ENCODE measurements at places on chromosomes 16 and 17. TPM values are rescaled to one million over a fixed set of nuclear protein-coding genes. Genes with fewer than 3 reads are reported as not detected.

DNA sequence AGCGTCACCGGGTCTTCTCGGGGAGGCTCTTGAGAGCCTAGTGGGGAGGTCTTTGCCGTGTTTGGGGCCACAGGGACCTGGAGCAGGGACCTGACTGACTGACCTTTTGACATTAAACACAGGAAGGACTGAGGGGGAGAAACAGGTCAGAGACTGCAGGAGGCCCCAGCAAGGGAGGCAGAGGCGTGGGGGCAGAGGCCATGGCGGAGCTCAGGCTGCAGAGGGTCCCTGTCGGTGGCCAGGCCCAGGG lies 41.6 kb upstream of the GSE1 start:
- no peak for DNase-seq

IGFALS gene
- polyA plus RNA-seq = 10.7 TPM

GRCh38 chr17:29715680-29716079 lies 93.0 kb upstream of the CORO6 start:
- no peak for DNase-seq

PMP22 gene
- polyA plus RNA-seq = 186 TPM

- peak; percentile 74 for DNase-seq
Measured at GRCh38 chr17:40448639-40449261, 5.5 kb downstream of the IGFBP4 start.

DNA sequence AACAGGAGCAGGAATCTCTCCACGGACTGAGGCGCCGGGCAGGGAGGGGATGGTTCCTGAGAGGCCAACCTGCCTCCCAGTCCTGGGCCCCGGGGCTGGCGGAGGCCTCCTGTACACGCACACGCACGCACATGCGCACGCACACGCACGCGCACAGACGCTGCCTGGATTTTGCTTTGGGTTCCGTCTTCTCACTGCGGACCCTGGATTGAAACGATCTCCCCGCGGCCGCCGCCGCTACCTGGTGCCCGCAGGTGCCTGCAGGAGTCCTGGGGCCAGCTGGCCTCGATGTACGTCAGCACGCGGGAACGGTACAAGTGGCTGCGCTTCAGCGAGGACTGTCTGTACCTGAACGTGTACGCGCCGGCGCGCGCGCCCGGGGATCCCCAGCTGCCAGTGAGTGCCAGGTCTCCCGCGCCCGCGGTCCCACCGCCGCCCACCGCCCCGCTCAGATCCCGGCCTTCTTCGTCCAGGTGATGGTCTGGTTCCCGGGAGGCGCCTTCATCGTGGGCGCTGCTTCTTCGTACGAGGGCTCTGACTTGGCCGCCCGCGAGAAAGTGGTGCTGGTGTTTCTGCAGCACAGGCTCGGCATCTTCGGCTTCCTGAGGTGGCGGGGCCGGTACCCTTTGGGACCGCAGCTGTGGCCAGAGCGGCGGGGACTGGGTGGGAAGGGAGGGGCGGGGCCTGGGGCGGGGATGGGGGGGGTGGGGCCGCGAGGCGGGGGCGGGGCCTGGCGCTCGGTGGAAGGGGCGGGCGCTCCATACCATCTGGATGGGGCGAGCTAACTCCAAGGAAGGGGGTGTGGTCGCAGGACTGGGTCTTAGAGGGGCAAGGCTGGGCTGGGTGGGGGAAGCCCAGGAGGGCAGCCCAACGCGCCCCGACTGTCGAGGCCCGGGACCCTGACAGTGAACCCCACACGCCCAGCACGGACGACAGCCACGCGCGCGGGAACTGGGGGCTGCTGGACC lies 12.3 kb downstream of the CES4A start:
- peak; percentile 72 for DNase-seq

- peak; percentile 28 for DNase-seq
Measured at GRCh38 chr16:26316683-26317464, 625.1 kb downstream of the HS3ST4 start.

GRCh38 chr17:28124962-28125361 lies 82.5 kb downstream of the NLK start:
- no peak for DNase-seq

All from hepatocyte (in vitro differentiated cells).